Omental fat pad (tissue), 4 donors: ENCODE measurements at places on chromosomes 13 and 19. TPM values are rescaled to one million over a fixed set of nuclear protein-coding genes. Genes with fewer than 3 reads are reported as not detected.

DNA sequence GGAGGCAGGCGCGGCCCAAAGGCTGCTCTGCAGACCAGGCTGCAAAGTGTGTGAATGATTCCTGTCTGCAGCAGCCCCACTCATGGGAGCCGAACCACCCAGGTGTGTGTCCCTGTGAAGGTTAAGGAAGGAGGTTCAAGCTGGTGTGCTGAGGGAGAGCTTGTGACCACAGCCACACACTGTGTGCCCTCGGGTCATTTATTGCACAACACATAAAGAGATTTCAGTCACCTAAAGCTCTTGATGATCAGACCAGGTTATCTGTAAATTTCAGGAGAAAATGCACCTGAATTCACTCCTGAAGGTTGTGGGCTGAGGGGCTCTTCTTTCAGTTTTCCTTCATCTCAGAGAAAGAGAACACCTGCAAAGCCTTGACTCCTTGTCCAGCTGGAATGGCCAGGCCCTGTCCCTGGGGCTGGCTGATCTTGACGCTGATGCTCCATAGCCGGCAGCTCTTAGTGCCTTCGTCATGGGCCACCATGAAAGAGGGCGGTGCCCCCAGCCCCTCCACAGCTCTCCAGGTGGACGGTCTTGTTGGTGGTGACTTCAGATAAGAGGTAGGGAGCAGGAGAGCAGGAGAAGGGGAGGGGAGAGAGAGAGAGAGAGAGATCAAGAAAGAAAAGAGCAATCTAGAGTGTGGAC is 110.8 kb upstream of the C1QTNF9B start:
- DNase-seq: no peak

GRCh38 chr13:21124852-21125251 is 51.5 kb downstream of the SKA3 start:
- DNase-seq: no peak

The ZNF571 gene
- total RNA-seq: 2.3 TPM

The GPR12 gene
- not detected for total RNA-seq
